Thymus (tissue), 14 donors: ENCODE measurements at places on chromosomes 12 and 14. TPM values are rescaled to one million over a fixed set of nuclear protein-coding genes. Genes with fewer than 3 reads are reported as not detected.

GPD1 gene
- total RNA-seq, result 0.38 TPM

SERPINA10 gene
- 0.05 TPM for total RNA-seq

PMCH gene
- total RNA-seq, result 0.47 TPM

- no peaks in the 10 kb centered on the region for H3K4me1 ChIP-seq
- no peak overlapping the region for H3K4me3 ChIP-seq
- no peaks in the 10 kb centered on the region for H3K36me3 ChIP-seq
Measured at GRCh38 chr12:22366181-22366580, 31.7 kb upstream of the ST8SIA1 start.

DNA sequence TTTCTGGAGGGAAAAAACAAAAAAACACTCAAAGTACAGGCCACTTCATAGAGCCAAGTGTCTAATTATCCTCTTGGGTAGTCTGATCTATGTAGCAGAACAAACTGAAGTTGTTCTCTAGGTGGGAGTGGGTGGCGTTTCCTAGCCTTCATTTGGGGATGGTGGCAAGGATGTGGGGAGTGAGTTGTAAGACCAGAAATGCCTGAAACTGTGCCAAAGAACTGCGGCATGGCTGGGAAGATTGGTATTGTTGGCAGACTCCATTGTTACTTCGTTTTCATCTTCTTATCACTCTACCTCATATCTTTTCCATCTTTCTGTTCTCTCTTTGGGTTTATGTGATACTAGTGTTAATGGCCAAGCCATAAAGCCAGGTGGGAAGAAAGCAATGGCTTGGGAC, 177.3 kb upstream of the DDHD1 start:
- no peak overlapping the region for H3K27ac ChIP-seq
- DNase-seq, result no peak
- H3K27me3 ChIP-seq, result no peaks in the 10 kb centered on the region
- no peaks in the 10 kb centered on the region for H3K4me1 ChIP-seq

GRCh38 chr14:67962215-67962644, 142.7 kb downstream of the RAD51B start:
- no peaks in the 10 kb centered on the region for H3K4me1 ChIP-seq
- no peak for DNase-seq
- no peaks in the 10 kb centered on the region for H3K27me3 ChIP-seq
- no peak overlapping the region for H3K27ac ChIP-seq
- no peak overlapping the region for H3K4me3 ChIP-seq
- H3K36me3 ChIP-seq, result peaks cover 3% of the 10 kb centered on the region

DNA sequence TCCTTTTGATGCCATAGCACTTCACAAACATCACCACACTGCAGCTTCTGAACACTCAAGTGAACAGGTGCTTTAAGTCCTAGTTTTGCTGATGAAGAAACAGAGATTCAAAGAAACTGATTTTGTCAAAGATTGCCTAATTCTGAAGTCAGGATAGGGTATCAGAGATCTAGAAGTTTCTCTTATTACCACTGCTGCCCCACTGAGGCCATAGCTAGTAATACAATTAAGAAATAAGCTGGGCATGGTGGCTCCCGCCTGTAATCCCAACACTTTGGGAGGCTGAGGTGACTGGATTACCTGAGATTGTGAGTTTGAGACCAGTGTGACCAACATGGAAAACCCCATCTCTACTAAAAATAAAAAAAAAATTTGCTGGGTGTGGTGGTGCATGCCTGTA, 458.3 kb upstream of the SEL1L start:
- H3K27ac ChIP-seq, result no peak overlapping the region
- H3K4me3 ChIP-seq, result no peak overlapping the region
- no peaks in the 10 kb centered on the region for H3K36me3 ChIP-seq
- H3K4me1 ChIP-seq, result no peaks in the 10 kb centered on the region

DNA sequence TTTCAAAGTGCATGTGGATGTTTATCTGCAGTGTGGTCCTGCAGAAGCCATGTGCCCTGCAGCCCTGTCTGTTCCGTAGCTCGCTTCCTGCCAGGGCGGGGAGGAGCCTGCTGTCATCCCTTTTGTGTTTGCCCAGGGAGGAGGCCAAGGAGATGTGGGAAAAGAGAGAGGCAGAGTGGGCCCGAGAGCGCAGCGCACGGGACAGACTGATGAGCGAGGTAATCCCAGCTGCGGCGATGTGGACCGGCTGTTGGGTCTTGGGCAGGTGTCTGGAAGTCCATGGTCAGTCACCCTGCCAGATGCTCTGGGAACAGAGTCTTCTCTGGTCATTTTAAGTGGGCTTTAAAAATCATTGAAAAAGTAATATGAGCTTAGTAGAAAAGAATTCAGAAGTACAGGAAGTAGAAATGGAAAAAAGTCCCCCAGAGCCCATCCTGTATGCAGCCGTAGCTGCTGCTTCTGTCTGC, 12.8 kb downstream of the TCHP start:
- H3K36me3 ChIP-seq, result peaks cover 74% of the 10 kb centered on the region
- DNase-seq, result no peak
- no peak overlapping the region for H3K4me3 ChIP-seq
- no peak overlapping the region for H3K27ac ChIP-seq
- no peaks in the 10 kb centered on the region for H3K27me3 ChIP-seq

DNA sequence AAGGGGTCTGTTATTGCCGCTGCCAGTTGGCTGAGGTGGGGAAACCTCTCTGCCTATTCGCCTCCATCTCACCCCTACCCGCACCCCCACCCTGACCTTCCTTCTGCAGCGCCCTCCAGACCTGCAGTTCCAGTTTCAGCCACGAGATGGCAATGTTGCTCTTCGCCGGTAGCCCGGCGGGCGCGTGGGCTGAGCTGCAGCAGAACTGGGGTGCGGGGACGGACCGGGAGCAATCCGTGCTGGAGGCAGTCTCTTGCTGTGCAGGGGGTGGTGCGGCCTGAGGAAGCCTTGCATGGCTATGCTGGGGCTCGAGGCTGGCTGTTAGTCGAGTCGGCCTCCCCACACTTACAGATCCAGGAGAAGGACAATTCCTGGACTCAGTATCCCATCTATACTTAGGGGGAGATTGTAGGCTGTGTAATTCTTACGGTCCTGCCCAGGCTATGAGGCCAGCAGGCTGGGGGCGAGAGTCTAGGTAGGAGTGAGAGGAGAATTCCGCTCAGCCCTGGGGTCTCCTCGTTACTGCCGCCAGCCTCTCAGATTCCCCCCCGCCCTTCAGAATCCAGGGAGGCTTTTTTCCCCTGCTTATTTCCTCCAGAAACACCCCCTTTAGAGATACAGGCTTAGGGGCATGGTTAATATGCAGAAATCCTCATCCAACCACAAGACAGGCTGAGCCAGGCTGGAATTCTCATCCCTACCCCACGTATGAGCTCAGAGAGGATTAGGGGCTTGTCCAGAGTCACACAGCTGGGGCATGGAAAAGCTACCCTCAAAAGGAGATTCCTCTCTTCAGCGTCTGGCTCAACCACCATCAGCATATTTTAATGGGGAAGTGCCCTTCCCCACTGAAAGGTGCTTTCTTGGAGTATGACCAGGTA, 118.2 kb downstream of the AACS start:
- no peaks in the 10 kb centered on the region for H3K36me3 ChIP-seq
- no peak overlapping the region for H3K27ac ChIP-seq
- peak; percentile 53 for DNase-seq
- H3K4me3 ChIP-seq, result no peak overlapping the region
- peaks cover 47% of the 10 kb centered on the region for H3K27me3 ChIP-seq
- H3K4me1 ChIP-seq, result peaks cover 2% of the 10 kb centered on the region

DNA sequence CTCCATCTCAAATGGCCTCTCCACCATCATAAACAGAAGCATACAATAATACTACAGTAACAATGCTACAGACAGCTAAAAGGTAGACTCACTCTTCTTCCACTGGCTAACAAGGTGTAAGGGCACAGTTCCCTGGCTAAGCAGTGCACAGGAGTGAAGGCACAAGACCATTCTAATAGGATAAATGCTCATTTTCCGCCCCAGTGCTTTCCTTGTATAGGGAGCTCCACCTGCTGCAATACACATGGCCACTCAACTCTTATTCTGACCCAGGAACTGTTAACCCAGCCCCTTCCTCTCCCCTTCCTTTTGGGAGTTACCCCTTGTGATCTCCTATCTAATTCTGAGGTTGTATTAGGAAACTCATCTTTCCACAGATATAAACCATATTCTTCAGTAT, 124.6 kb downstream of the KCNK10 start:
- DNase-seq, result no peak
- H3K36me3 ChIP-seq, result no peaks in the 10 kb centered on the region
- H3K27me3 ChIP-seq, result no peaks in the 10 kb centered on the region
- no peaks in the 10 kb centered on the region for H3K4me1 ChIP-seq

GRCh38 chr14:88346048-88346639, 23.1 kb upstream of the KCNK10 start:
- H3K4me1 ChIP-seq, result no peaks in the 10 kb centered on the region
- DNase-seq, result no peak
- no peak overlapping the region for H3K4me3 ChIP-seq

GRCh38 chr12:80709811-80710726, 2.6 kb downstream of the MYF6 start:
- H3K4me3 ChIP-seq, result no peak overlapping the region
- DNase-seq, result no peak
- no peaks in the 10 kb centered on the region for H3K36me3 ChIP-seq
- H3K27me3 ChIP-seq, result peaks cover 21% of the 10 kb centered on the region
- no peaks in the 10 kb centered on the region for H3K4me1 ChIP-seq

- H3K4me1 ChIP-seq, result no peaks in the 10 kb centered on the region
- no peak for DNase-seq
- no peaks in the 10 kb centered on the region for H3K27me3 ChIP-seq
- no peak overlapping the region for H3K27ac ChIP-seq
Measured at GRCh38 chr12:112153181-112153892, 28.0 kb downstream of the TRAFD1 start.

- peaks cover 10% of the 10 kb centered on the region for H3K4me1 ChIP-seq
- H3K27ac ChIP-seq, result no peak overlapping the region
- no peak for DNase-seq
- no peak overlapping the region for H3K4me3 ChIP-seq
Measured at GRCh38 chr14:88029500-88029899, 24.6 kb downstream of the GPR65 start.
